ENCODE measurements at places on chromosomes 6 and 20.

DNA sequence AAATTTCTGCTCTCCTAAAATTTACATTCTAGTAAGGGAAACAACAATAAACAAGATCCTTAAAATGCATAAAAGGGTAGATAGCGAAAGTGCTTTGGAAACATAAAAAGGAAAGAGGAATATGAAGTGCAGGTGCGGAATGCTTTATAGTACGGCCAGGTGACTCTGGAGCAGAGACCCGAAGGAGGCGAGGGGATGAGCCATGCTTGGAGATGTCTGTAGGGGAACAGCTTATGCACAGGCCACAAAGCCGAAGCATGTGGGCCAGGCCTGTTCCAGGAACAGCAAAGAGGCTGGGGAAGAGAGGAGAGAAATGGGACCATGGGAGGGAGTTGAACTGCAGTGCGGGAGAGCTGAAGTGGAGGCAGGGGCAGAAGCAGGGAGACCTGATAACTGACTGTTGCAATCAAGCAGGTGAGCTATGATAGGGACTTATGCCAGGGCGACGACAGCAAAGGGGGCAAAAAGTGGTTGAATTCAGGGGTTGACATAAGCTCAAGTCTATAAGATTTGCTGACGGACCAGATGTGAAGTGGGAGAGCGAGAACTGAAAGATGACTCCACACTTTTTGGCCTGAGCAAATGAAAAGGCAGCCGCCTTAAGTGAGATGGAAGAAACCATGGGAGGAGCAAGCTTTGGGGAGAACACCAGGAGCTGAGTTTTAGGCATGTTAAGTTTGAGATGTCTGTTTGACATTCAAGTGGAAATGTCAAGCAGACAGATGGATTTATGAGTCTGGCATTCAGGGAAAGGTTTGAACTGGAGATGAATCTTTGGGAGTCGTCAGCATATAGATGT lies 83.1 kb downstream of the CNBD2 start:
- no peak for DNase-seq

- DNase-seq = no peak
Measured at GRCh38 chr6:167758309-167759023, 68.2 kb upstream of the AFDN start.

DNA sequence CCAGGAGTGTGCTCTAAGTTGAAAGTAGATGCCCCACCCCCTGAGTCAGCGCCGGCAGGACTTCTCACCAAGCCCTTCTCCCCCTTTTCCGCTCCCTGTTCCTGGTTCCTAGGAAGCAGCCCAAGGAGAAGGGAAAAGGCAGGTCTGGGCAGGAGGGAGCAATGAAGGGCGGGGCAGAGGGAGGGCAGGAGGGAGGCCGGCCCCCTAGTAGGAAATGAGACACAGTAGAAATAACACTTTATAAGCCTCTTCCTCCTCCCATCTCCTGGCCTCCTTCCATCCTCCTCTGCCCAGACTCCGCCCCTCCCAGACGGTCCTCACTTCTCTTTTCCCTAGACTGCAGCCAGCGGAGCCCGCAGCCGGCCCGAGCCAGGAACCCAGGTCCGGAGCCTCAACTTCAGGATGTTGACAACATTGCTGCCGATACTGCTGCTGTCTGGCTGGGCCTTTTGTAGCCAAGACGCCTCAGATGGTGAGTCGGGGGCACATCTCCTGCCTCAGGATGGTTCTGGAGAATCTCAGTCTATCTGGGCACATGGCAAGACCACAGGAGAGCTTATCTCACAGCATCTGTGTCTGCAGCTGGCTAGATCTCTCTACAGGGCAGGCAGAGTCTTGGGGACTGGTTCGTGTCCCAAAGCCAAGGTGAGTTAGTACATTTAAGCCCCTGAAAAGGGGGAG lies at the start of gene PROCR:
PROCR (plus strand) TSS at position 320 of the 681 bp plus-strand sequence; CDS start at position 403, 83 bp downstream.
- DNase-seq = peak; percentile 80

DNA sequence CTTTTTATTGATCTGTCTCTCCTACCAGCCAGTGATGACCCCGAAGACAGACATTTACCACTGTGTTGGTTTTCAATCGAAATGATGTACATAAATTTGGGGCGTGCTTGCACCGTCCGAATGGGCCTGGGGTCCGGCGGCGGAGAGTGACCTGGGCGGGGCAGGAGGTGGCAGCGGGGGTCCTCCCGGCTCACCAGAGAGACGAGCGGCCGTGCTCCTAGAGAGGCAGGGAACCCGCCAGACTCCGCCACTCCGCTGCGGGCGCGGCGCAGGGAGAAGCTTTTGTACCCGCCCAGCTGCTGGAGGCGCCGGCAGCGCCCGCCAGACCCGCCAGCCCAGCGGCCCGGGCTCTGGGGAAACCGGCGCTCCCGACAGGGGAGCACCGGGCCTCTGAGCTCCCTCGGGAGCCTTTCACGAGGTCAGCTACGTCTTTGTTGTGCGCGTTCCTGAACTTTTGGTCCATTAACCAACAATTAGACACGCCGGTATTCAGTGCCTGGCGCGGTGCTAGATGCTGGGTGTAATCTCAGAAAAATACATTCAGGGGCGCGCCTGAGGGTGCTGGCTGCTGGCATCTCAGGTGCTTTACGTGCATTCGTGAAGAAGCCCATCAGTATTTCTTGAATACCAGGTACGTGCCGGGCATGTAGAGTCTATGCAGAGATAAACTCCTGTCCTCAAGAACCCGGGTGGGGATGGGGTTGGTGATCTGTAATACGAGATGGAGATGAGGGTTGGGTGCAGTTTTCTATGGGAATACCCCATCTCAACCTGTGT lies at the start of gene PGBD1:
PGBD1 (plus strand) TSS at position 285 of the 777 bp plus-strand sequence. CDS start 2,242 bp downstream, outside the sequence.
- peak; percentile 85 for DNase-seq

DNA sequence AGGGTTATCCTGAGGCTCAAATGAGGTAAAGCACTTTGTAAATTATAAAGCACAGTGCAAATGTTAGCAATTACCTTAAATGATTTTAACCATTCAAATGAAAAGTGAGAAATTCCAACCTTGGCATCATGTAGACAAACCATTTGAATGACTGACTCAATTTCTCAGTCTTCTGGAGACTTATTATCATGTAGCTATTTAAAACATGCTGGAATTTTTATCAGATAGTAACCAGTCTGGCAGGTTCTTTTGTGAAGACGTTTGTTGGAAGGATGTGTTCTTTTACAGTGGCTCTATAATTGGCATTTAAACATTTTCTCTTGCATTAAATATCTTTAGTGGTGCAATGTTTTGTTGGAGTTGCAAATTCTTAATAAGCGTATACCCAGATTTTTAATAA lies 386.6 kb downstream of the NKAIN2 start:
- DNase-seq = no peak

GRCh38 chr6:137737836-137738596 lies 129.0 kb upstream of the TNFAIP3 start:
- DNase-seq = no peak

GRCh38 chr6:114142258-114142657 lies 171.3 kb upstream of the HDAC2 start:
- DNase-seq = no peak

DNA sequence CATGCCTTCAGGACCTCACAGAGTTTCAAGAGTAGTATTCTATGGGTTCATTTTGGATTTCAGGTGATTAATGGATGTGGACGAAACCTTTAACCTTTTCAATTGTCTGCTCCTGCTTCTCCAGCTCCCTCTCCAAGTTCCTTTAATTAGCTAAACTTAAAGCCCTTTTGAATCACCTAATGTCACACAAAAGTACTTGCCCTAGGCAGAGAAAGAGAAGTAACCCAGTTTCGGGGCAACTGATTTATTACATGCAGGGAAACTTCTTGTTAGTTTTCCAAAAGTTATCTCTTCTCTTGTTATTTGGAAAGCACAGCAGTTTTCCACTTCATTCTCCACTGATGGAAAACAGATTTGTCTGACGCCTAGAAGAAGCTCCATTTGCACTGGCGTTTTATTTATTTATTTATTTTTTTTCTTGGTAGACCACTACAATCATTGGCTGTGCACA lies 407.7 kb upstream of the JARID2 start:
- DNase-seq = no peak

GRCh38 chr20:43372051-43372450 lies 85.6 kb upstream of the SRSF6 start:
- DNase-seq = no peak

DNA sequence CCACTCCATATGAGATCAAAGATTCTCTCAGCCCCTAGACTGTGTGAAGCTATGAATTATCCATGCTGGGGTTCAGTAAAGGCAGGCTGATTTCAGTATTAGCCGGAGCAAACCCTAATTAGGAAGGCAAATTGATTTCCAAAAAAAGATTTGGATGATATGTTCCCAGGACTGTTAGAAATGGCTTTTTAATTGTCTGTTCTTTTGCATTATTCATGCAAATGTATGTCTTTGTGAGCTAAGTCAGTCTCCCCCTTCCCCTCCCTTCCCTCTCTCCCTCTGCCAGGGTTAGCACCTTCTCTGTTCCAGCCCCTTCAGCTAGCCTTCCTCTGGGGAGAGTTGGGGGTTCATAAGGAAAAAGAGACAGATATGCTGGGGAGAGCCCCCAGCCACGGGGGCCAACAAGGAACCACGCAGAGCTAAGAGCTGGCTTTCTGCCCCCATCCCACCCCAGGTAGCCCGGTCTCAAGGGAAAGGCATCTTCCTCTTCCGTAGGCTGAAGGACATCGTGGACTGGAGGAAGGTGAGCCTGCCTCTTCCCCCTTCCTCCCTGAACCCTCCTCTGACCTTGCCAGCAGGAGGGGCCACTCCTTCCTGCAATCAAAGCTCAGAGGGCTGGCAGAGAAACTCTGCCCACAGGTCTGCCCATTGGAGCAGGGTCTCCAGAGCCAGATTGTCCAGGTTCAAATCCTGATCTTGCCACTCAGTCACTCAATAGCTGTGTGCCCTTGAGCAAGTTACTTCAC lies 32.3 kb downstream of the PDRG1 start:
- no peak for DNase-seq

GRCh38 chr6:154243793-154244750 lies 112.5 kb downstream of the IPCEF1 start:
- DNase-seq = no peak

DNA sequence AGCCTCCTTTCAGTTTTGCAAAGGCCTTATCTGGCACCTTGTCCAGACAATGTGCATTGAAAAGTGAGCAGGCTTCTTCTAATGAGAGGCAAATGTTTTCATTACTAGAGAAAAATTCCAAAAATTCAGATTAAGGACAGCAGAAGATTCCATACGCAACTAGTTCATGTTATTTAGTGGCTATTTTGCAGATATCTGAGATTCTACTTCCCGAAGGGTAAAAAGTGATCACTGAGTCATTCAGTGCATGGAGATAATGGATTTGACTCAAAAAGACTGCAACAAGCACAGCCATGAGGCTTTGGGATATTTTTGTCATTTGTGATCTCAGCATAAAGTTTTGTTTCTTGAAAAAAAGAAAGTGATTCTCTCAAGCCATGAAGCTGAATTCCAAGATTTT lies 29.9 kb downstream of the METTL24 start:
- no peak for DNase-seq

GRCh38 chr20:37566590-37567330 lies 39.1 kb upstream of the BLCAP start:
- DNase-seq = no peak

DNA sequence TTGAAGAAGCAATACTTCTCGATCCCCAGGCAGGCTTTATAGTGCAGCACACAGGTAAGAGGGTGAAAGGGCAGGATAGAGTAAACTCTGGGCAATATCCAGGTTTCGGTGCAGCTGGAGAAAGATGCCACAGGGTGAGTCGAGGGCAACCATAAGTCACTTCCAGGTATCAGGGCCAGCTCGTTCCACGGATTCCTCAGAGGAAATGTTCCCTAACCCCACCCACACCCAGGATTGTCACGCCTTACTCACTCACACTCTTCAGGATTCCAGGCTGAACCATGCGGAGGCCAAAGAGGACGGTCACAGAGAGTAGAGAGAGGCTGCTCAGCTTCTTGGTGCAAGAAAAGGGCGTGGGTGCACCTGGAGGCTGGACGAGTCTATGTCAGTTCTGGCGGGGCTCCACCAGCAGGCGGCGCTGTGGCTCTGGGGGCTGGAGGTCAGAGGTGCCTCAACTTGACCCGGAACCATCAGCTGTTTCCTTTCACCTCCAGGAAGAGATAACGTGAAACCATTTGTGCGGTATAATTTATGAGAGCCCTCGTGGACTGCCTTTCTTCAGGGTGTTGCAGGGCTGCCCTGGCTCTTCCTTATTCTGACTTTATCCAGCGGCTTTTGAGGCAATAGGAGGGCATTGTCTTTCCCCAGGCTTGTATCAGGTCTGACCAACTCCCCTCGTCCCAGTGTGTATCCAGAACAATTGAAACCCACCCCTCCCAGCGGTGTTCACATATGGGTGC lies 14.5 kb upstream of the WFDC12 start:
- peak; percentile 27 for DNase-seq

- peak; percentile 89 for DNase-seq
Measured at GRCh38 chr6:91476000-91476399, 889.1 kb upstream of the MAP3K7 start.

DNA sequence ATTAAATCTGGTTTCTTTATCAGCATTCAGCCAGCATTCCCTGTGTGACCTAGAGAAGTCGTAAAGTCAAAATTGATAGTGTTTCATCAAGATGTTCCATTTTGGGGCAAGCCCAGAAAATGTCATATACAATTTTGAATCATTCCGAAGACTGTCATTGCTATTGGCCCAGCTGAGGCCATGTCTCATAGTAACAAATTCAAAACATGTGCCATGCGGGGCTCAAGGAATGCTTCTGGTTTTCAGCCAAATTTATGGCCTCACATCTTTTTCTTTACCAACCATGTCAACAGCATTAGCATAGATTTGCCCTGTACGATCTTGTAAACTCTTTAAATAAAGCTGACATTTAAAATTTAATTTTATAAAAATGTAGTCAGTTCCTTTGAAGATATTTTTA lies 314.7 kb downstream of the PAX1 start:
- DNase-seq = no peak

DNA sequence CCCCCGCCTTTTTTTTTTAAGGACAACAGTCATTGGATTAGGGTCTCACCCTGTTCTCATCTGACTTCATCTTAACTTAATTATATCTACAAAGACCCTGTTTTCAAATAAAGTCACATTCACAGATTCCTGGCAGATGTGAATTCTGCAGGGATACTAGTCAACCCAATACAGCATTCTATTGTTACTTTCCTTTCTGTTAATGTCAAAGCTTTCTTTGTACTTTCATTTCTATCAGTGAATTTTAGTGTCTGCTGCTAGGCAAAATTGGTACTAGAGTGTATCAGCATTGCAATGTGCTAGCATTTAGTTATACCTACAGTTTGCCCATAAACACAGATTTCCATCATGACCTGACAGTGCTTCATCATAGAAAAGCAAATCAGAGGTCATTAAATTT lies 281.9 kb downstream of the CDKAL1 start:
- no peak for DNase-seq

GRCh38 chr6:5314191-5314865 lies 53.0 kb downstream of the FARS2 start:
- no peak for DNase-seq

GRCh38 chr20:584161-584970 lies 25.7 kb downstream of the TCF15 start:
- peak; percentile 36 for DNase-seq
